CD4-positive, alpha-beta memory T cell (primary cell): ENCODE measurements at places on chromosomes 13 and 19. TPM values are rescaled to one million over a fixed set of nuclear protein-coding genes. Genes with fewer than 3 reads are reported as not detected.

- H3K4me3 ChIP-seq = no peak overlapping the region
- H3K4me1 ChIP-seq = no peaks in the 10 kb centered on the region
- no peaks in the 10 kb centered on the region for H3K36me3 ChIP-seq
- H3K27me3 ChIP-seq = no peaks in the 10 kb centered on the region
These were observed 801.4 kb downstream of the SLITRK6 start for GRCh38 chr13:84997858-84998257.

- peaks cover 5% of the 10 kb centered on the region for H3K27me3 ChIP-seq
- no peak overlapping the region for H3K27ac ChIP-seq
- DNase-seq = no peak
- H3K4me3 ChIP-seq = no peak overlapping the region
These were observed 104.8 kb downstream of the TNFRSF19 start for GRCh38 chr13:23674795-23675640.

DNA sequence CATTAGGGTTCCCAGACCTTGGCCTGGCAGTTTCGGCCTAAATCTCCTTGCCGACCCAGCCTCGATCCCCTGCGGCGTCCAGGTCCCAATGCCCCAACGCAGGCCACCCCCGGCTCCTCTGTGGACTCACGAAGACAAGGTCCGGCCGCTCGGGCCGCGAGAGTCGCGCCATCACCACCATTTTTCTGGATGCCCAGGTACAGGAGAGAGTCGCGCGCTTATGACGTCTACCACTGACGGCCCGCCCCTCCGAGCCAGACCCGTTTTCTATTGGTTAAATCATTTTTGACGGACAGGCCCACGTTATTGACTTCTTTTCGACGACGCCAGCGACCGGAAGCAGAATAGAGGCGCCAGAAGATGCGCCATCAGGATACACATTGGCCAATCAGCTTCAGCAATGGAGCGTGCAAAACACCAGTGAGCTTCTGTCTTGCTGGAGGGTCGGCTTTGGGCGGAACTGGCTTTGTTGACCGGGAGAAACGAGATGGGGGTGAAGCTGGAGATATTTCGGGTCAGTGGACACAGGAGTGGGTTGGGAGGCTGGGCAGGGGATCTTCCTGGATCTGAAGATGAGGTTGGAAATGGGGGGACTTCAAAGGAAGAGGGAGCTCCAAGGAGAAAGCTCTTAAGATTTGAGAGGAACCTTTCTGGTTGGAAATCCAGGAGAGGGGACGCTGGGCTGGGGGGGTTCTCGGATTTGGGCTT lies at the start of the genes PET100 and XAB2:
Gene PET100 (plus strand): TSS at position 447 of the 708 bp plus-strand sequence. CDS start 41 bp downstream, at position 488.
Gene XAB2 (minus strand): TSS at position 199 of the 708 bp plus-strand sequence. CDS start 18 bp downstream, at position 181.
- H3K4me1 ChIP-seq = peaks cover 31% of the 10 kb centered on the region
- H3K27me3 ChIP-seq = no peaks in the 10 kb centered on the region
- peaks cover 26% of the 10 kb centered on the region for H3K36me3 ChIP-seq
- H3K27ac ChIP-seq = peak within 1 kb of the TSS; percentile 94

GRCh38 chr13:96216543-96216942 lies 126.6 kb downstream of the HS6ST3 start:
- no peaks in the 10 kb centered on the region for H3K36me3 ChIP-seq
- no peaks in the 10 kb centered on the region for H3K27me3 ChIP-seq
- no peak overlapping the region for H3K27ac ChIP-seq
- no peaks in the 10 kb centered on the region for H3K4me1 ChIP-seq
- no peak for DNase-seq

- no peak for DNase-seq
- H3K4me3 ChIP-seq = no peak overlapping the region
- no peak overlapping the region for H3K27ac ChIP-seq
- H3K4me1 ChIP-seq = peaks cover 4% of the 10 kb centered on the region
- no peaks in the 10 kb centered on the region for H3K27me3 ChIP-seq
- H3K36me3 ChIP-seq = peaks cover 19% of the 10 kb centered on the region
These were observed 7.6 kb downstream of the SIRT2 start for GRCh38 chr19:38891771-38892170.

GRCh38 chr19:1103132-1103707 lies 574 bp upstream of the GPX4 start:
- no peak overlapping the region for H3K4me3 ChIP-seq
- peaks cover 7% of the 10 kb centered on the region for H3K36me3 ChIP-seq
- no peak for DNase-seq
- peak overlapping the region; percentile 96 for H3K27ac ChIP-seq
- H3K27me3 ChIP-seq = no peaks in the 10 kb centered on the region
- H3K4me1 ChIP-seq = peaks cover 46% of the 10 kb centered on the region

- H3K27ac ChIP-seq = no peak overlapping the region
- H3K4me3 ChIP-seq = no peak overlapping the region
- no peaks in the 10 kb centered on the region for H3K27me3 ChIP-seq
- peaks cover 25% of the 10 kb centered on the region for H3K4me1 ChIP-seq
- H3K36me3 ChIP-seq = no peaks in the 10 kb centered on the region
- DNase-seq = no peak
These were observed 66.3 kb downstream of the MAP4K1 start for GRCh38 chr19:38551450-38551813.

- H3K36me3 ChIP-seq = no peaks in the 10 kb centered on the region
- H3K27ac ChIP-seq = no peak overlapping the region
- no peak for DNase-seq
- peaks cover 16% of the 10 kb centered on the region for H3K4me1 ChIP-seq
These were observed 341.0 kb downstream of the DNAJC15 start for GRCh38 chr13:43364210-43365038.

- peaks cover 69% of the 10 kb centered on the region for H3K27me3 ChIP-seq
- no peak overlapping the region for H3K4me3 ChIP-seq
- H3K36me3 ChIP-seq = no peaks in the 10 kb centered on the region
These were observed 5.0 kb upstream of the ONECUT3 start for GRCh38 chr19:1748115-1748872.

DNA sequence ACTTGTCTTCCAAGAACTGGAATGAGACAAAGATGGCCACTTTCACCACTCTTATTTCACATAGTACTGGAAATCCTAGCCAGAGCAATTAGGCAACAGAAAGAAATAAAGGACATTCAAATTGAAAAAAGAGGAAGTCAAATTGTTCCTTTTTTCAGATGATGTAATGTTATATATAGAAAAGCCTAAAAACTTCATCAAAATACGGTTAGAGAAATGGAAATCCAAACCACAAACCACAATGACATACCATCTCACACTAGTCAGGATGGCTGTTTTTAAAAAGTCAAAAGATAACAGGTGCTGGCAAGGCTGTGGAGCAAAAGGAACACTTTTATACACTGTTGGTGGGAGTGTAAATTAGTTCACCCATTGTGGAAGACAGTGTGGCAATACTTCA lies 113.3 kb upstream of the SPRY2 start:
- H3K4me3 ChIP-seq = no peak overlapping the region
- no peak for DNase-seq
- H3K27ac ChIP-seq = no peak overlapping the region
- H3K4me1 ChIP-seq = no peaks in the 10 kb centered on the region
- no peaks in the 10 kb centered on the region for H3K27me3 ChIP-seq
- no peaks in the 10 kb centered on the region for H3K36me3 ChIP-seq

DNA sequence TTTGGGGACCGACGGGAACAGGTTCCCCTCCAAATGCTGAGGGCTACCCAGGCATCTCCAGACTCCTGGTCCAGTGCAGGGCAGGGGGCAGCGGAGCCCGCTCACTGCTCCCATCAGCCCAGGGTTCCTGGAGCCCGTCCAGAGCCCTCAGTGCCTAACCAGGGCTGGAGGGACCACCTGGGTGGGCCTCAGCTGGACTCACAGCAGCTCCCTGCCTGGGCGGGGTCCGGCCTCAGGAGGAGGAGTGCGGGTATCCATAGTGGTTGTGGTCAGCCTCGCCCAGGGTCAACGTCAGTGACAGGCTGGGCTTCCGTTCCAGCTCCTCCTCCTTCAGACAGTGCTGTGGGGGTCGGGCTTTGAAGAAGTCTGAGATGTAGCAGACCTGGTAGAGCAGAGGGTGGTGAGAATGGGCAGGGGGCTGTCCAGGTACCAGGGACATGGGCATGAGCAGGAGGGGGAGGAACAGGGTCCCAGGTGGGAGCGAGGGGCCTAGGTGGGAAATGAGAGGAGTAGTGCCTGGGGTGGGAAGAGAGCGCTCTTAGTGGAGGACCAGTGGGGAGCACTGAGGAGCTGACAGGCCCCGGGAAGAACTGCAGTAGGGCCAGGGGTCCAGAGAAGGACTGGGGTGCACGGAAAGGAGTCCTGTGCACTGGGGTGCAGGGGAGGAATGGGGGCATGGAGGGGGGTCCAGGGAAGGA lies 9.9 kb downstream of the PLPP2 start:
- DNase-seq = no peak
- H3K4me1 ChIP-seq = no peaks in the 10 kb centered on the region
- no peaks in the 10 kb centered on the region for H3K36me3 ChIP-seq
- H3K27me3 ChIP-seq = peaks cover 10% of the 10 kb centered on the region
- H3K27ac ChIP-seq = no peak overlapping the region

GRCh38 chr13:24921881-24922280 lies 157.9 kb downstream of the RNF17 start:
- H3K27me3 ChIP-seq = no peaks in the 10 kb centered on the region
- H3K4me3 ChIP-seq = peak overlapping the region; percentile 95
- DNase-seq = no peak

DNA sequence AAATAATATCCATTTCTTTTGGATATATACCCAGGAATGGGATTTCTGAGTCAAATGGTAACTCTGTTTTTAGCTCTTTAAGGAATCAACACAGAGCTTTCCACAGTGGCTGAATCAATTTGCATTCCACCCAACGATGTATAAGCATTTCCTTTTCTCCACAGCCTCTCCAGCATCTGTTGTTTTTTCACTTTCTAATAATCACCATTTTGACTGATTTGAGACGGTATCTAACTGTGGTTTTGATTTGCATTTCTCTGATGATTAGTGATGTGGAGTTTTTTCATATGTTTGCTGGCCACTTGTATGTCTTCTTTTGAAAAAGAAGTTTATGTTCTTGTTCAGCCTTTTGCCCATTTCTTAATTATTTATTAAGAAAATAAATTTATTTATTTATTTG lies 352.2 kb upstream of the OBI1 start:
- no peaks in the 10 kb centered on the region for H3K27me3 ChIP-seq
- no peak for DNase-seq
- H3K4me3 ChIP-seq = no peak overlapping the region
- H3K36me3 ChIP-seq = no peaks in the 10 kb centered on the region
- no peaks in the 10 kb centered on the region for H3K4me1 ChIP-seq

DNA sequence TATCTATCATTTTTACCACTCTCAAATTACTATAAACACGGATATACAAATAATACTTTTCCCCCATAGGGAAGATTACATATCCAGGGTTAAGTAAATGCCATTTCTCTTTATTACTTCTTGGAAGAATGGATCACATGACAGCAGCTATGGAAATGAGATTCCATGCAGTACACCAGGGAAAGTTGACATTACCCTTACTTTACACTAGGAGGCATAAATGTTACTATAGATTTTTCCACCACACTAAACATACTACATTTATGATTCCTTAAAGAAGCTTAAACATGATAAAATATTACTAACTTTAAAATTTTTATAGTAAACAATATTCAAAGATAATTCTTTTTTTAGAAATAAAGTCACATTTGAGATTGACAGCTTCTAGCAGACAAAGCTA lies 611.4 kb downstream of the PCDH9 start:
- no peaks in the 10 kb centered on the region for H3K27me3 ChIP-seq
- no peaks in the 10 kb centered on the region for H3K36me3 ChIP-seq
- H3K4me1 ChIP-seq = no peaks in the 10 kb centered on the region

- no peaks in the 10 kb centered on the region for H3K27me3 ChIP-seq
- H3K4me3 ChIP-seq = no peak overlapping the region
- no peak for DNase-seq
- peaks cover 3% of the 10 kb centered on the region for H3K36me3 ChIP-seq
- H3K4me1 ChIP-seq = peaks cover 86% of the 10 kb centered on the region
These were observed 16.3 kb downstream of the LCP1 start for GRCh38 chr13:46165485-46166223.

- no peaks in the 10 kb centered on the region for H3K36me3 ChIP-seq
- no peaks in the 10 kb centered on the region for H3K4me1 ChIP-seq
- no peak for DNase-seq
- no peak overlapping the region for H3K27ac ChIP-seq
- H3K27me3 ChIP-seq = no peaks in the 10 kb centered on the region
These were observed 63.1 kb downstream of the DLEU7 start for GRCh38 chr13:50780201-50781015.

- no peaks in the 10 kb centered on the region for H3K36me3 ChIP-seq
- no peak overlapping the region for H3K27ac ChIP-seq
- H3K27me3 ChIP-seq = no peaks in the 10 kb centered on the region
- no peak overlapping the region for H3K4me3 ChIP-seq
- no peaks in the 10 kb centered on the region for H3K4me1 ChIP-seq
These were observed 225.8 kb downstream of the OXGR1 start for GRCh38 chr13:96768524-96768923.

ERF gene
- 39.9 TPM for total RNA-seq

CYP2A6 gene
- total RNA-seq = 0.23 TPM

ZNF560 gene
- not detected for total RNA-seq

PROZ gene
- total RNA-seq = not detected

U2AF2 gene
- total RNA-seq = 259 TPM

FUT6 gene
- not detected for total RNA-seq

PSG7 gene
- total RNA-seq = not detected

FBL gene
- 282 TPM for total RNA-seq
